ENCODE measurements at places on chromosomes 7 and 10. TPM values are rescaled to one million over a fixed set of nuclear protein-coding genes. Genes with fewer than 3 reads are reported as not detected.

GRCh38 chr10:115082506-115082905, 10.7 kb upstream of the ATRNL1 start:
- DNase-seq: peak; percentile 66

DNA sequence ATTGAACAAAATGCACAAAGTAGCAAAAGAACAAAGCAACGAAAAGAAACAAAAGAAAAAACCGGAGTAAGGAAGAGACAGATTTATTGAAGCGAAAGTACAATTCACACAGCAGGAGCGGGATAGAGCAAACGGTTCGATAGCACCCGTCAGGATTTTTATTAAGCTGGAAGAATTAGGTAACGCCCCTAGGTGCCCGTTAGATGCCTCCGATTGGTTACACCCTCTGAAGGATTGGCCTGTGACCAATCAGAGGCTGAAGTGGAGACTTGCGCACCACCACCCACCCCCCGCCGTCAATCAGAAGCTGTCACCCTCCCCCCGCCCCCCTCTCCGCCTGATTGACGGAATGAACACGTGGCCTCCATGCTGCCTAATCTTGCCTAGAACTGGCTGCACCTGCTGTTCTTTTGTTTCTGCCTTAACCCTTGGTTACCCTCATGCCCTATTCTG, 16.8 kb downstream of the OCM2 start:
- no peak for DNase-seq

DNA sequence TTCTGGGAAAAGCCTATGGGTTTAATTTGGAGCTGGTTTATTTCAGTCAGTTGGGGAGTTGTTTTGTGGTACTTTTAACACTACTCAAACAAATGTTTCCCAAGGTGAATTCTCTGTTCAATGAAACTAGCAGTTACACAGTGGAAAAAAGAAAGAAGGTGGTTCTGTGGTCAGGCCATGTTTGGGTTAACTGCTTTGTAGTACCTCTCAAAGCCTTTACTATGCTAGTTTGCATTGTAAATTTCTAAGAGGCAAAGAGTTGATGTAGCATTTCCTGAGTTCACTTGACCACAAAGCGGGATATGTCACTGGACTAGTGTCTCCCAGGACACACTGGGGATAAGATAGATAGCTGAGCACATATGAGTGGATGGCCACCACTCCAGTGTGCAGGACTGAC, 145.4 kb downstream of the KIF20B start:
- no peak for DNase-seq

GRCh38 chr7:112056409-112056808, 149.8 kb downstream of the DOCK4 start:
- DNase-seq: peak; percentile 31

The CALCR gene
- total RNA-seq: 0.98 TPM

The CTAGE8 gene
- total RNA-seq: not detected

DNA sequence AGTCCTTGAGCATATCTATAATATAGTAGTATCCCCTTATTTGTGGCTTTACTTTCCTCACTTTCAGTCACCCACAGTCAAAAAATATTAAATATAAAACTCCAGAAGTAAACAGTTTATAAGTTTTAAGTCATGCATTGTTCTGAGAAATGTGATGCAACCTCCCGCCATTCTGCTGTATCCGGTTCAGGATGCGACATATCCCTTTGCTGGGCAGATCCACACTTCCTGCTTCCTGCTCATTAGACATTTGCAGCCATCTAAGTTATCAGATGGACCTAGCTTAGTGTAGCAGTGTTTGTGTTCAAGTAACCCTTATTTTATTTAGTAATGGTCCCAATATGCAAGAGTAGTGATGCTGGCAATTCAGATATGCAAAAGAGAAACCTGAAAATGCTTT, 38.9 kb upstream of the BMS1 start:
- DNase-seq: no peak

The ATXN7L1 gene
- total RNA-seq: 1.6 TPM

- DNase-seq: no peak
Observed at GRCh38 chr10:86522510-86522855, 891 bp upstream of the WAPL start.

- DNase-seq: peak; percentile 28
Observed at GRCh38 chr10:4883079-4883739, 57.2 kb downstream of the AKR1E2 start.
